Stimulated activated CD4-positive, alpha-beta T cell treated with anti-CD3 and anti-CD28 coated beads, Interleukin-4, amount 100 ng/mL, for 48 hours (primary cell): ENCODE measurements at places on chromosomes 13 and 19.

DNA sequence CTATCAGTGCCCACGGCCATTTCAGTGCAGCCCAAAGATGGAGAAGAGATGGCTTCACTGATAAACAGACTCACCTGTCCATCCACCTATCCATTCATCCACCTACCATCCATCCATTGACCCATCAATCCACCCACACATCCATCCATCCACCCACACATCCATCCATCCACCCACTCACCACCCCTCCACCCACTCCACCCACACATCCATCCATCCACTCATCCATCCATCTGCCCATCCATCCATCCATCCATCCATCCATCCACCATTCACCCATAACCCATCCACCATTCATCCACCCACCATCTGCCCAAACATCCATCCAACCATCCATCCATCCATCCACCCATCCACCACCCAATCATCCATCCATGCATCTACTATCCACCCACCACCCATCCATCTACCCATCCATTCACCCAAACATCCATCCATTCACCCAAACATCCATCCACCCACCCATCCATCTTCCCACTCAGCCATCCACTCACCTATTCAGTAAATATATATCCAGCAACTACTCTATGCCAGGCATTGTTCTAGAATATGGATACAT lies 31.6 kb upstream of the ZNRF4 start:
- no peak for DNase-seq

- DNase-seq, result no peak
Observed at GRCh38 chr19:4518345-4519171, at the start of gene PLIN4. PLIN4 (minus strand) TSS chr19:4518486; CDS start chr19:4518272, 214 bp downstream.

- no peak for DNase-seq
Observed at GRCh38 chr19:35011737-35012682, 11.9 kb downstream of the GRAMD1A start.

DNA sequence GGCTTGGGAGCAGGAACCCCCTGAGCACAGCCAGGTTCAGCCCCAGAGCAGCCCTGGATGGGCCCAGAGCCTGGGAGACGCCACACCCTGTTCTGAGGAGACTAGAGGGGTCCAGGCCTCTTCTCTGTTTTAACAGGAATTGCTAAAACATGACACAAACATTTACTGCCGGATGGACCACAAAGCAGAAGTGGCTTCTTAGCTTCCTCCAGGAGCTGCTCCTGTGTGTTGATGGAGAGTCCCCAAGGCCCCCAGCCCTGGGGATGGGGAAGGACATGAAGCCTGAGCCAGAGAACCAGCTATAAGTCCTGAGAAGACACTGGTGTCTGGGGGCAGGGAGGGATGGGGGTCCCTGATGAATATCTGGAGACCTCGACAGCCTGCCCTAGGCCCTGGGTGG lies 14.6 kb downstream of the CEACAM3 start:
- DNase-seq, result no peak

DNA sequence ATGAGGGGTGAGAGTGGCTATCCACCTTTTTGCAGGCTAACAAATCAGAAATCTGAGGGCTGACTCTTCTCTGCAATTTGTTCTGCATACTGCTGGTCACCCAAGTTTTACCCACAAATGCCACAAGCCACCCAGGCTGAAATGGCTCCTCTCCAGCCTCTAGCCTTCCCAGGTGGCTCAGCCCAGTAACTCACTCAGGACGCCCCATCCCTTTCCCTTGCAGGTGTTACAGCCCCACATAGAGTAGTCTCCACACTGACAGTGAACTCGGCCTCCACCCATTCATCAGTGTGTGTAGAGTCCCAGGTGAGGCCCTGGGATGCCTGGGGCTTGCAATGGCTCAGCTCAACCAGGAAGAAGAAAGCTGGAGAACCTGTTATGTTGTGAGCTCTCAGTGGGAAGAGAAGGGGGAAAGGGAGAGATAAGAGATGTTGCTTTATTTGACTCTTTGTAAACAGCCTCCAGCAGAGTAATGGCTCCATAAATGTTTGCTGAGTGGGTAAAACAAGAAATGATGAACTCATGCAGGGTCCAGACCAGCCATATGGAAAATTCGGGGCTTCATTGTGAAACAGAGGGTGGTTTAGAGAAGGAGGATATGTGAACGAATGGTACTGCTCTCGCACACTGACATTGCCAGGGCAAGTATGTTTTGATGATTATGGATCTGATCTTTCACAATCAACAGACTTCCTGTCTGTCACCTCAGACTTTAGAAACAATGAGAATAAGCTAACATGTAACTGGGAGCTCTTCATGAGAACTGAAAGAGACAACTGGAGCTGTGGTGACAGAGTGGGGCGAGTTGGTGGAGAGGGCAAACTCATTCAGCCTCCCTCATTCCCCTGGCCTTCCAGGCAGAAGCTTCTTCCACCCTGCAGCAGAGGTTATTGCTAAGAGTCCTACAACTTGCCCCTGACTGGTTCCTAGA lies 74.2 kb upstream of the RFC3 start:
- no peak for DNase-seq

GRCh38 chr13:42276683-42277082 lies 4.7 kb downstream of the AKAP11 start:
- DNase-seq, result no peak

- DNase-seq, result no peak
Observed at GRCh38 chr19:682678-683320, 6.6 kb downstream of the FSTL3 start.

DNA sequence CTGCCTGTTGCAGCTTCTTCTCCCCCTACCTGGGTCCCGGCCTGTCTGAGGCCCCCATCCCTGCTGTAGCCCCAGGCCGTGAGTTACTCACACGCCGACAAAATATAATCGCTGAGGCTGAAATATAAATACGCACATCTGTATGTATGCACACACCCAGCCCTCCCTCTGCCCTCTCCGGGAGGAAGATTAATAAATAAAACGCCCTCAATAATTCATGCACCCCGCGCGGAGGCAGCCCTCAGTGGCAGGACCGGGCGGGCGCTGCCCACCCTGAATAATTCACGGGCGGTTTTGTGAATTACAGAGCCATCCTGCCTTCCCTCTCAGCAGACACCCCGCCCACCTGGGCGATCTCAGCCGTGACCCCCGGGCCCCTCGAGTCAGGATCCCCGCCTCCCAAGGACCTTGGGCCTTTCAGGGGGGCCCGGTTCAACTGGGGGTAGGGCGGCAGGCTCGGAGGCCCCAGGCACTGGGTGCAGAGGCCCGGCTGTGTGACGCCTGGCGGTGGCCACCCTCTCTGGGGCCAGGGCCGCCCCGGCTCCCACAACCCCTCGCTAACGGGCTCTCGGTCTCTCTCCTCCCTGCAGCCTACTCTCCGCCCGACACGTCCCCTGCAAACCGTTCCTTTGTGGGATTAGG lies 24.2 kb downstream of the SMIM24 start:
- DNase-seq, result no peak

DNA sequence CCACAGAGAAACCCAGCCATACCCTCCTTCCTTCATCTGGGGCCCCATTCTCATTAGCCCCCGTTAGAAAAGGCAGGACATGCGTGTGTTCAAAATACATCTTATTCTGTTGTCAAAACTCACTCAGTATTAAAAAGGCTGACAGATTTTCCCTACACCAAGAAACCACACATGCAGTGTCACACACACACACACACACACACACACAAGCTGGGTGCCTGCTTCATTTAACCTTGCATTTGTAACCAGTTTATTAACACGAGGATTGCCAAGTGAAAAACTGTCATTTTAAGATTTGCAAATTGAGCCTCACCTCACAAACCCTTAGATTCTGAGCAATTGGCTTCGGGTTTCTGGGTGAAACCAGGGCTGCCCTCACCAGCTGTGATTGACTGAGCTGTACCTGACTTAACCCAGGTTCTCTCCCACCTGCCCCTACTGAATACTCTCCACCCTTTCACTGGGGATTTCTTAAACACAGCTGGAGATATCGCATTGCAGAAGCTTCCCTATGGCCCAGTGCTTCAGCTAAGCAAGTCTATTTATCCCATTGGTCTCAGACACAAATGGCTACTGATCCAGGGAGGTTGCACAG lies 172.7 kb upstream of the ZNF507 start:
- no peak for DNase-seq

DNA sequence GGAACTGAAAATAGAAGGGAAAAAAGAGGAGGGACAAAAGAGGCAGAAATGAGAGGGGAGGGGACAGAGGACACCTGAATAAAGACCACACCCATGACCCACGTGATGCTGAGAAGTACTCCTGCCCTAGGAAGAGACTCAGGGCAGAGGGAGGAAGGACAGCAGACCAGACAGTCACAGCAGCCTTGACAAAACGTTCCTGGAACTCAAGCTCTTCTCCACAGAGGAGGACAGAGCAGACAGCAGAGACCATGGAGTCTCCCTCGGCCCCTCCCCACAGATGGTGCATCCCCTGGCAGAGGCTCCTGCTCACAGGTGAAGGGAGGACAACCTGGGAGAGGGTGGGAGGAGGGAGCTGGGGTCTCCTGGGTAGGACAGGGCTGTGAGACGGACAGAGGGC lies at the start of gene CEACAM5:
TSS of gene CEACAM5 (plus strand) at position 146 of the 400 bp plus-strand sequence. CDS start at position 252, 106 bp downstream.
- DNase-seq, result no peak
